NCI-H345 (cell line): ENCODE measurements at places on chromosomes 12 and 14.

DNA sequence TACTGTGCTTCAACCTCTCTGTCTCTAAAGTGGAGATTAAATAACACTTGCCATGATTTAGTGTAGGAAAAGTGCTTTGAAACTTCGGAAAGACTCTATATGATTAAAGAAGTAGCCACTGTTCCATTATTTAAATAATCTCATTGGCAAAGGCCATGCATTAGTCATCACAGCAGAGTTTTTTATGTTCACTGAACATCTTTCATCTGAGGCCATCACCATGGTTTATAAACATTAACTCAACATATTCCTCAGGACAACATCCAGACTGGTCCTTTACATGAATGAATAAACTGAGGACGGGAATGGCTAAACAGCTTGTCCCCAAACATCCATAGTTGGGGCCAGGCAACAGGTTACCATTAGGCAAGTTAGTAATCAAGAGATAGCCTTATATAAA, 124.6 kb upstream of the FRMD6 start:
- DNase-seq = no peak

- no peak for DNase-seq
These were observed 144.5 kb downstream of the LLPH start for GRCh38 chr12:65986047-65986446.

DNA sequence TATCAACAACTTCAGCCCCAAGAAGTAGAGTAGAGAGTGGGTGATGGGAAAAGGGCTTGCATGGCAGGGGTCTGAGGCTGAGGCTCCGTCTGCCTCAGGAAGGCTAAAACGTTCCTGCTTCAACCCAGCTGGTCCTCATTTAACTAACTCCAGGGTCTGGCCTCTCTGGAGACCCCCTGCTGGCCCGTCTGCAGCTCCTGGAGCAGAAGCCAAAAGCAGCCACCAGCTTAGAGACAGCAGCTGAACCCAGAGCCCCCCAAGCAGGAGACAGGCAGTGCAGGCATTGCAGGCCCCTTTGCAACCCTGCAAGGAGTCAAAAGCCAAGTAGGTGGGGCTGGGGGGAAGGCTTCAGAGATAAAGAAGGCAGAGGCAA, 25.1 kb upstream of the LTBP2 start:
- no peak for DNase-seq

- DNase-seq = peak; percentile 64
These were observed 132.3 kb downstream of the SNAPC1 start for GRCh38 chr14:61894452-61895077.

- no peak for DNase-seq
These were observed 140.3 kb upstream of the NUDT4 start for GRCh38 chr12:93237235-93237915.

DNA sequence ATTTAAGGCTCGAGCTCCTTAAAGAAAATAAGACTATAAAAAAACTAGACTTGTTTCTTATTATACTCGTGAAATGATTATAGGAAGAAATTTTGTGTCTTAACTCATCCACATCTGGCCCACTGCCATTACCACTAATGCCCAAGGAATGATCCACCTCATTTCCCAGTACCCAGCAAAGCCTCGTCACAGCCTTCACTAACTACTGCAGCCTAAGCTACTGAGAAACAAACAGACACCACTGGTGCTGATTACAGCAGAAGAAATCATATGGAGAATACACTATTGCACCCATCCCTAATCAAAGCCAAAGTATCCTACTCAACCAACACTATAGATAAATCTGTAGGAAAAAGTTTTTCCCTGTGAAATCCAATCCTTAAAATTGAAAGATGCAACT, 205.3 kb upstream of the NAV3 start:
- DNase-seq = no peak

DNA sequence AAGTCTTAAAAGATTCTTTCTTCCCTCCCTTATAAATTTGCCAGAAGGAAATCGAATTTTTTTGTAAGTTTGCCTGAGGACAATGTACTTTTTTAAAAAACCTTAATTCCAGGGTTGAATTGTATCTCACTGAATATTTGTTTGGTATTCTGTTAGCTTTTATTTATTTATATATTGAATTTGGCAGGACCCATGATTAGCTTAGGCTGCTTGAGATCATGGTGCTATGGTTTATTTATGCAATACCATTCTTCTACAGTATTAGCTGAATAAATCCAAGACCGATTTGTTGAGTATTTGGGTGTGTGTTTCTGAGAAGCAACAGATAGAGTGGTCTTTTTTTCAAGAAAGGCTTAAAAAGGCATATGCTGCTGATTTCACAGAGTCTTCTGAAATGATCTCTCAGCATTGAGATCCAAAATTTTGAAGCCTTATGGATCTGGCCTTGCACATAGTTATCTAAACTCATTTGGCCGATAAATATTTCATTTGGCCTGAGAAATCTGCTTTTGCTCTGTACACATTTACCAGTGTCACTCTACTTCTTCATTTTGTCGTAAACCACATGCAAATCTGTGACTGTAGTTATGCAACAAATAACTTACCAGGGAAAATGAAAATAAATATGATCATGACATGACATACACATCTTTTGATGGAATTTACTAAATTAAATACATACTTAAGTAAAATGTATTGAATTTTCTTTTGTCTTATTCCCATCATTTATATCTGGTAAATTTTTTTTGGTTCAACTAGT, 265.8 kb upstream of the FLRT2 start:
- DNase-seq = no peak

GRCh38 chr12:102144221-102144620, 24.2 kb downstream of the PARPBP start:
- no peak for DNase-seq

DNA sequence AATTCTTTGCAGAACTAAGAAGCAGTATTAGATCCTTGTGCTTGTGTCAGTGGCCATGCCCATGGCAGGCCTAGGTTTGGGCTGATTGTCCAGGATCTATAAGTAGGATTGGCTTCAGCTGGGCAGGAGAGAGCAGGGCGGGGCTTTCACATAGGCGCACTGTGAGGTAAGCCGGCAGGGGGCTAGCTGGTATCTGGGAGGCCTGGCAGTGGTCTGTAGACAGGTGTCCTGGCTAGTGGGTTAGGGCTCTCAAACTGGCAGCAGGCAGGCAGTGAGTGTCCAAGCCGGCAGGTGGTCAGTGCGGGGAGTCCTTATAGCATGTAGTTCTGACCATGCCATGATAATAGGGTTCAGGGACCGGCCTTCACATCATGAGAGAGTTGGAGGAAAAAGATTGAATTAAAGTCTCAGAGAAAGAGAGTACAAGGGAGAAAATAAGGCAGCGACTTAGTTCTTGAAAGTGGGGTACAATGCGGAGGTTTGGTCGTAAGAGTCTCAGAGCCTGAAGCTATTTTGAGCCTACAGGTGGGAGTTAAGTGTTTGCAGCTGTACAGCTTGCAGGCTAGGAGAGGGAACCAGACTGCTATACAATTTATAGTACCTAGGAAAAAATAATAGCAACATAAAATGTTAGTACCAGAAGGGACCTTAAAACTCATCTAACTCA, 137.4 kb downstream of the TPH2 start:
- peak; percentile 11 for DNase-seq
